ENCODE measurements at places on chromosomes 7 and 10.

DNA sequence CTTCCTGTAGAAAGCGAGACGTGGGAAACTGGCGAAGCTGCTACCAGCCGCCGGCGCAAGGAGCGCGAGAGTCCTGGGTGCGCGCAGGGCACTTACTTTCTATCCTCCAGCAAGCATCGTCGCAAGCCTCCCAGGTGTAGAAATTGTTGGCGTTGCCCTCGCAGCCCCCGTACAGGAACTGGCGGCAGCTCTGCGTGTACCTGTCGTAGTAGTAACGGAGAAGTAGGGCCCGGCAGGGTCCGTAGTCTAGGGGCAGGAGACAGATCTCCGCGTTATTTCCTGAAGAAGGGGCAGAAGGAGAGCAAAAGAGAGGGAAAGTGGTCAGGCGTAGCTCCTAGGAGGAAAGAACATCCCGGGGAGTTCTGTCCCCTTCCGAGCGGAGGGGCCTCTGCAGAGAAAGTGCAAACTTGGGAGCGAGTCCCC is 501 bp downstream of the TFPI2 start:
- DNase-seq: no peak

DNA sequence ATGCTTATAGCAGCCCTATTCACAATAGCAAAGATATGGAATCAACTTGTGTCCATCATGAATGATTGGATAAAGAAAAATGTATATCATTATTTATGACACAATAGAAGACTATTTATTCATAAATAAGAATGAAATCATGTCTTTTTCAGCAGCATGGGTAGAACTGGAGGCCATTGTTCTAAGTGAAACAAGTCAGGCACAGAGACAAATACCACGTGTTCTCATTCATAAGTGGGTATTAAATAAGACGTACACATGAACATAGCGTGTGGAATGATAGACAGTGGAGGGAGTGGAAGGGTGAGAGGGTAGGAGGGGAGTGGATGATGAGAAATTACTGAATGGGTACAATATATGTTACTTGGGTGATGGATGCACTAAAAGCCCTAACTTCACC is 762.4 kb downstream of the REEP3 start:
- no peak for DNase-seq

DNA sequence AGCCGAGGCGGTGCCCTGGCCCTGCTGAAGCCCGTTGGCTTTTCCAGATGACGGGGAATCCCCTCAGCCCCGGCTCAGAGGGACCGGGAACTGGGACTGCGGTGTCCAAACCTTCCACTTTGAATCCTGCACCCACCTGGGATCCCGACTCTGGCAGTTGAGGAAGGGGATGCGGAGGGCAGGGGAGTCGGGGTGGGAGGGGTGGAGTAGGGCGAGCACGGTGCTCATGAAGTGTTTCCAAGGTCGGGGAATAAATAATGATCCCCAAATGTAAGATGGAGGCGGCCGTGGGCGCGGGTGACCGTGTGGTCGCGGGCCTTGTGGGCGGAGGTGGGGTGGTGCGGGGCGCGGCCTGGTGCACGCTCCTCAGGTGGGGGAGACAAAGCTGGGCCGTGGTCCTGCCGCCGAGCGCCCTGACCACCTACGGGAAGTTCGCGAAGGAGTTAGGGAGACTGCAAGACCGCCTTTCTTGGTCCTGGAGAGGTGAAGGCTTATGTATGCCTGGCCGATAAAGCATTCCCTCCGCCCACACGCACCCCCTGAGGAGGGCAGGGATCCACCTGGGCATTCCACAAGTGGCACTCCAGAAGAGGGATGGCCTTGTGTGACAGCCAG is 1.4 kb downstream of the MTURN start:
- no peak for DNase-seq

- no peak for DNase-seq
Measured at GRCh38 chr7:118110178-118110925, 73.6 kb upstream of the LSM8 start.

GRCh38 chr7:55970561-55970960 is 6.2 kb downstream of the NIPSNAP2 start:
- no peak for DNase-seq

All from glomerular endothelial cell (primary cell).